ENCODE measurements at places on chromosomes 3 and 15.
A peak's percentile ranks its signal among the peaks of the same experiment; 100 is the strongest.

- no peak for DNase-seq
Measured at GRCh38 chr15:39211108-39211979, 369.5 kb upstream of the THBS1 start.

GRCh38 chr3:135633078-135633477, 332.4 kb upstream of the PPP2R3A start:
- DNase-seq: no peak

DNA sequence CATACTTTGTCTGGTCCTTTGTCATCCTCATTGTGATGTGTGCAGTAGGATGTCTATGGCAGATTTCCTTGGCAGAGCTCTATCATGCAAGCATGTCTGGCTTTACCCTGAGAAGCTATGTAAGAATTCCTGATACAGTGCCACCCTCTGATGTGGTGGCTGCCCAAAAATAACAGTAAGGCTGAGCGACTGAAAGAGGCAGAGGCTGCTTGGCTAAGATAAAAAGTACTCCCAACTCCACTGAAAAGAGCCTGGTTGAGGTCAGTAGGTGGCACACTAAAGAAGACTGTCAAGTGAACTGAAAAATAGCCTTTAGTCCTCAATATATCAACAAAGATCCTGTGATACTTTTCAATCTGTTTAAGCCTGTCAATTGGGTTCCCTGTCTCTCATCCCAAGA, 31.7 kb downstream of the BTLA start:
- DNase-seq: no peak

DNA sequence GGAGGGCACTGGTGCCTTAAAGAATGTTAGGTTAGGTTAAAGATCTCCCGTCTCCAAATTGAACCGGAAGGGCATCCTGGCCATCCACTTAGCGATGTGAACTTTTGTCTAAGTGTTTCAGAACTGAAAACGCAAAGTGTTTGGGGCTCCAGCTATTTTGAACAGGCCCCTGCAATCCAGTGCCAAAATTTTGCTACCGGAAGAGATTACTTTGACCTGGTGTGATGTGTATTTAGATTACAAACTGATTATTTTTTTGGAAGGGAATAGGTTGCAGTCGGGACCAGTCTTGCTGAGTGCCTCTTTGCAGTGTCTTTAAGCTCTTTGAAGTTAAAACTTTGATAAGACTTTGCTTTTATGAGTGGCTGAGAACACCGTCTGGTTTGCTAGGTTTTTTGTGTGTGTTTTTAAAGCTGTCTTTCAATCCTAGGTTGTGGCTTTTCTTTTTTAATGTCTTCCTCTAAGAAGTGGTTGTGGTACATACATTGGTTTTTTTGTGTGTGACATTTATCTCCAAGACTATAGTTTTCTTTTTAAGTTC, 179.6 kb downstream of the OR4M2 start:
- DNase-seq: no peak

DNA sequence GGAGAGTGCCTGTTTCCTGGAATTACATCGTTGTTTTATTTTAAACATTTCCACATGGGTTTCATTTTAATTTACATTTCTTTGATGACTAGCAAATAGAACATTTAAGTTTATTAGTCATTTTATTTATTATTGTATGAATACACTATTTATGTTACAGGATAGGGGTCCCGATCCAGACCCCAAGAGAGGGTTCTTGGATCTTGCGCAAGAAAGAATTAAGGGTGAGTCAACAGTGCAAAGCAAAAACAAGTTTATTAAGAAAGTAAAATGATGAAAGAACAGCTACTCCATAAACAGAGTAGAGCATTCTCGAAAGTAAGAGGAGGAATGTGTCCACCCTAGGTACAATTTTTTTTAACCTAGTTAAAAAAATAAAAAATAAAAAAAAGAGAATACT, 539.5 kb downstream of the NAALADL2 start:
- DNase-seq: no peak

- no peak for DNase-seq
Measured at GRCh38 chr3:183400352-183400751, 28.1 kb downstream of the MCF2L2 start.

DNA sequence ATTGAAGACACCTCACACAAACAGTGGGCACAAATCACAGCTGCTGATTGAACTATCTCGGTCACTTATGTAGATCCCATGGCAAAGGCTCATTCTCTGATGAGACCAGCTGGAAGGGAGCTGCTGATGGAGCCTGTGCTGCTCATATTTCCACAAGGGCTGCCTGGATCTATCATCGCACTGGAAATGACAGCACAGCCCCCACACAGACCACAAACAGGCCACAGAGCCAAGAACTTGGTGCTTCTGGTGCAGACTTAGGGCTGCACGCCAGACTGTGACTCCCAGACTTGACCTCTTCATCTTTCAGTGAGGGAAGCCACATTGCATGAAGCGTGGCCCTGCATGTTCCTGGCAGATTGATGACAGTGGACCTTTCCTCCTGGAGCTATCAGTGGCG, 197.6 kb downstream of the MINAR1 start:
- DNase-seq: no peak

DNA sequence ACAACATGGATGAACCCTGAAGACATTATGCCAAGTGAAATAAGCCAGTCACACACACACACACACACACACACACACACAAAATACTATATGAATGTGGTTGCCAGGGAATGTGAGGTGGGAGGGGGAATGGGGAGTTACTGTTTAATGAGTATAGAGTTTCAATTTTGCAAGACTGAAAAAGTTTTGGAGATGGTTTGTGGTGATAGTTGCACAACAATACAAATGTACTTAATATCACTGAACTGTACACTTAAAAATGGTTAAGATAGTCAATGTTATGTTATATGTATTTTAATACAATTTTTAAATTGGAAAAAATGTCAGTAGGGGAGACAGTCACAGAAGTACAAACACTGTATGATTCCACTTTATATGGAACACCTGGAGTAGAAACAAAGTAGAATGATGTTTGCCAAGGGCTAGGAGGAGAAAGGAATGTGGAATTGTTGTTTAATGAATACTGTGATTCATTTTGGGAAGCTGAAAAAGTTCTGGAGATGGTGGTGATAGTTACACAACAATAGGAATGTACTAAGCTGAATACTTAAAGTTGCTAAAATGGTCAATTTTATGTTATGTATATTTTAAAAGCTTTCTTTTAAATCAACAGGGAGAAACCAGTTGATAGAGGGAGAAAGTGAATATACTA, 76.6 kb downstream of the RPL39L start:
- DNase-seq: no peak

DNA sequence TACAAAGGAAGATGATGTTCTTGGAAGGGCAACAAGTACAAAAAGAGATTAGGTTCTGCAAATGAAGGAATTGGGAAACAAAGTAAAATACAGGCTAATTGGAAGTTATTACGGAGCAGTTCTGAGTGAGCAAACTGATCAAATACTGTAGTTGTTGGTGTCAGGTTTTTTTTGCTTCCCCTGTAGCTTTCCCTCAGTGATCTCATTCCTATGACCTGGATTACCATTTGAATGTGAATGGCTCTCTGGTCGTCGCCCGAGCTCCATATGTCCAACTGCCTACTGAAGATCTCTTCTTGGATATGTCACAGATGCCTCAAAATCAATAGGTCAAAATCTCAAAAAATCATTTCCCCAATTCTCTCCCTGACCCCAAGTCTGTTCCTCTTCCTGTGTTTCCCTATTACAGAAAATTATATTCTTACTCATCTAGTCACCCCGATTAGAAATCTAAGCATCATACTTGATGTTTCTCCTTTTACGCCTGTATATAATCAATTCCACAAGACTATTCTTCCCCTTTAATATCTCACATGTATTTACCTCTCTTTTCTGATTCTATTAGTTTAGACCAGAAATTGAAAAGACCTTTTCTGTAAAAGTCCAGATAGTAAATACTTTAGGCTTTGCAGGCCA, 29.0 kb downstream of the GOLM2 start:
- no peak for DNase-seq

DNA sequence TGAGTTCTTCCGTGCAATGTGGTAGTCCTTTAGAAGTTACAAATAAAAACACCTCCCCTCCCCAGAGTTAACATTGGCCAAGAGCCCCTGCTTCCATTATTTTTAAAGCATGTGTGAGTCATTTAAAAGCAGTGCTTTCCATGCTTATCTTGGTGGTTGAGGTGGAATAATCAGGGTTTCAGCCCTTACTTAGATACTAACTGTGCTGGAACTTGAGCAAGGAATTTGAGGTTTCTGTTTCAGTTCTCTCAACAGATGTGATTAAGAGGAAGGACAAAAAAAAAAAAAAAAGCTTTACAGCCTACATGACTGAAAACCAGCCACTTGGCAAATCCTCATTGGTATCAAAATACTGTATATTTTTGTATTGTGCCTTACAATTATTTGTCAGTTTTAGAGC, 64.5 kb downstream of the CGNL1 start:
- DNase-seq: no peak

- no peak for DNase-seq
Measured at GRCh38 chr3:37625690-37626360, 235.9 kb upstream of the CTDSPL start.

GRCh38 chr3:54427941-54428871, 305.9 kb downstream of the CACNA2D3 start:
- DNase-seq: peak; percentile 34

- no peak for DNase-seq
Measured at GRCh38 chr3:189272500-189273119, 100.8 kb downstream of the TPRG1 start.

GRCh38 chr3:151460228-151460627, 633 bp downstream of the IGSF10 start:
- DNase-seq: no peak

DNA sequence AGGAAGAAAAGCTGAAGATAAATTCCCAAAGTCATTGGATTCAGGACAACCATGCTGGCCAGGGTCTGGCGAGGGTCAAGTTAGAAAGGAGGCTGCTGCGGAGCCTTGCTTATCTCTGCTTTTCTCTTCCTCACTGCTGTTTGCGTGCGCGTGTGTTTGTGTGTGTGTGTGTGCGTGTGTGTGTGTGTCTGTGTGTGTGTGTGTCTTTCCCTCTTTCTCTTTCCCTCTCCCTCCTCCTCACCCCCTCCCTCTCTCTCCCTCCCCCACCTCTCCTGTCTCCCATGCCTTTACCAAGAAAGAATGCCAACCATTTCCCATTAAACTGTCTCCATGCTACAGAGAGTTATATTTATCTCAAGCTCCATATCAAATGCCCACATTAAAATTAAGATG, at the start of gene COLQ:
COLQ (minus strand) TSS at position 134 of the 393 bp plus-strand sequence; CDS start at position 53, 81 bp downstream.
- no peak for DNase-seq

DNA sequence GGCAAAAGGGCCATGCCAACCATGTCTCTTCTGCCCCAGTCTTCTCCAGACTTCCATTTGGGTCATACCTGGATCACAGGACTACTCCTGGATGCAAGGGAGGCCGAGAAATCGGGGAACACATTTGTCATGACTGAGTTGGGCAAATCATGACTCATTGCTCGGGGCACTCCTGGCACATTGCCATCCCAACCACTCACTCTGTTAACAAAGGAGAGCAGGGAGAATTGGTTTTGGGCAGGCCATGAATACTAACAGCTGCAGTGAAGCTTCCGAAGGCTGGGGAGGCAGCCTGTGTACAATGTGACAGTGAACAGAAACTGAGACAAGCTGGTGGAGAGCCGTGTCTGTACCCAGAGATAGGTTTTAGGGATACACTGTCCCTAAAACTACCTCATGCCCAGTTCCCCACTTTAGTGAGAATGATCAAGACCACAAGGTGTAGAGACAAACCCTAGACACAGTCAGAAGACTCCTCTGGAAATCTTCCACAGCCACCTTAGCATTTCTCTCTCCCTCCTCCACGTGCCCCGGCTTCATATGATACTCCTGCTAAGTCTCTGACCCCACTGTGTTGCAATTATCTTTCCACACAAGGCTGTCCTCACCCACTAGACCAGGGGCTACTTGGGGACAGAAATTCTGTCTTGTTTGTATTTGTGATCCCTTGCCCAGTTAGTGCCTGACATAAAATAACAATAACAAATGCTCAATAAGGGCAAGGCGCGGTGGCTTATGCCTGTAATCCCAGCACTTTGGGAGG, 10.5 kb upstream of the BUB1B start:
- peak; percentile 15 for DNase-seq

GRCh38 chr3:58693940-58694850, 27.6 kb upstream of the FAM3D start:
- no peak for DNase-seq

GRCh38 chr15:41487802-41488201, 5.9 kb upstream of the ITPKA start:
- DNase-seq: no peak

DNA sequence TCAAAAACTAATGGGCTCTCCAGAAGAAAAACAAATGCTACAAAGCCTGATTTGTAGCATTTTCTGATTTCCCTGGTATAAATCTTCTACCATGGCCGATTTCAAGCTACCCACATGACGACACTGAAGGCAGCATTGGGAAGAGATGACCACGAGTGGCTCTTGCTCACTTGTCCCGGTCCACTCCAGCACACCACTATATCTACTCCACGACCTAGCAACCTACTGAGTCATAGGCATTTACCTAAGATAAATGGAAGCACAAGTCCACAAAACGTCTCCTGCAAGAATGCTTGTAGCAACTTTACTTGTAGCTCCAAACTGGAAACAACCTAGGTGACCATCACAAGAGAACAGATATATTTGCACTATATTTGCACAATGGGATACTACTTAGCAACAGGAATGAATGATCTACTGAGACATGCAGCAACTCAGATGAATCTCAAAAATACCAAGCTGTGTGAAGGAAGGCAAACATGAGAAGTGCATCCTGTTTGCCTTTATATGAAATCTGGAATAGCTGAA, 60.8 kb upstream of the HES1 start:
- no peak for DNase-seq

GRCh38 chr3:101219842-101220560, 100.4 kb downstream of the IMPG2 start:
- DNase-seq: no peak

- no peak for DNase-seq
Measured at GRCh38 chr15:81097890-81098280, 36.2 kb upstream of the CFAP161 start.

GRCh38 chr3:161489395-161489794, 7.2 kb upstream of the OTOL1 start:
- DNase-seq: no peak

- no peak for DNase-seq
Measured at GRCh38 chr3:197878427-197878826, 71.6 kb upstream of the RPL35A start.

DNA sequence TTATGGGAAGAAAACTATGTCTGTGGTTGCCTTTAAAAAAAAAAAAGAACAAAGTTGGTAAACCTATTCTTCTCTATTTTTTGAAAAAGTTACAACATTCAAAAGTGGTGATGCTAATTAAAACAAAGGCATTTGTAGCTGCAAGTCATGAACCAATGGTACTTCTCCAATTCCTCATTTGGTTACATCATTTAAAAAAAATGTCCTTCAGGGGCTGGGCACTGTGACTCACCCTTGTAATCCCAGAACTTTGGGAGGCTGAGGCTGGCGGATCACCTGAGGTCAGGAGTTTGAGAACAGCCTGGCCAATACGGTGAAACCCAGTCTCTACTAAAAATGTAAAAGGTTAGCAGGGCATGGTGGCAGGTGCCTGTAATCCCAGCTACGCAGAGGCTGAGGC, 574.6 kb downstream of the VGLL3 start:
- DNase-seq: no peak

- no peak for DNase-seq
Measured at GRCh38 chr3:73136941-73137340, 75.5 kb downstream of the EBLN2 start.

- no peak for DNase-seq
Measured at GRCh38 chr15:74037171-74038117, 42.9 kb downstream of the PML start.

GRCh38 chr15:63340878-63341277, 40.8 kb downstream of the CA12 start:
- DNase-seq: no peak
